Pons (tissue), 1 donor: ENCODE measurements at places on chromosomes 2 and 18.

DNA sequence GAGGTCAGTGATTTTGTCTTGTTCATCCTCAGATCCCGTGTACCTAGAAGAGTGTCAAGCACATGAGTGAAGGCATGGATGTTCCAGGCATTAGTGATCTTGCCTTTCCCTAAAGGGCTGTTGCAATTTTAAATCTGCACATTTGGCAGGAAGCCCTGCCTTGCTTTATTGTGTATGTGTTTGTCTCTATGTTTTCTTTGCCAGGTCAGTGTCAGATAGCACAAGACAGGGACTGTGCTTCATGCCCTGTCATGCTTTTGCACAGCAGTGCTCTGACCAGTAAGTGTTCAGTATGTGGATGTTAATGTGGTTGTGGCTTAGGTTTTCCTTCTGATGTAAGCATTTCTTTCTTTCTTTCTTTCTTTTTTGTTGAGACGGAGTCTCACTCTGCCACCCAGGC, 131.5 kb downstream of the RGPD3 start:
- no peak for DNase-seq

DNA sequence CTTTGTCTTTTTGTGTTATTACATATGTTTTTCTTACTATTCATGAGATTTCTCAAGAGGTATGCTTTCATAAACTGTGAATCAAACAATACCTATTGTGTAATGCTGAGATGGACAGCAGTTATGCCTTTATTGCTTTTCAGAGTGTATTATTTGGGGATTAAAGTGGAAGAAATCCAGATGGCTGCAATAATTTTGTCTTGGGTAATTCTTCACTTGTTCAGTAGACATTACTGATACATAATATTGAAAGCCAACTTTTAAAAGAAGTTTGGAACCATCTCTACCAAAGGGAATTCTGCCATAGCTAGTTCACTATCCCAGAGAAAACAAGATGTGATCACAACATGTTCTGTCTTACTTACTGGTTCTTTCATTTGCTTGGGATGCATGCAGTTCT, 253.4 kb upstream of the ZSWIM2 start:
- DNase-seq: no peak

DNA sequence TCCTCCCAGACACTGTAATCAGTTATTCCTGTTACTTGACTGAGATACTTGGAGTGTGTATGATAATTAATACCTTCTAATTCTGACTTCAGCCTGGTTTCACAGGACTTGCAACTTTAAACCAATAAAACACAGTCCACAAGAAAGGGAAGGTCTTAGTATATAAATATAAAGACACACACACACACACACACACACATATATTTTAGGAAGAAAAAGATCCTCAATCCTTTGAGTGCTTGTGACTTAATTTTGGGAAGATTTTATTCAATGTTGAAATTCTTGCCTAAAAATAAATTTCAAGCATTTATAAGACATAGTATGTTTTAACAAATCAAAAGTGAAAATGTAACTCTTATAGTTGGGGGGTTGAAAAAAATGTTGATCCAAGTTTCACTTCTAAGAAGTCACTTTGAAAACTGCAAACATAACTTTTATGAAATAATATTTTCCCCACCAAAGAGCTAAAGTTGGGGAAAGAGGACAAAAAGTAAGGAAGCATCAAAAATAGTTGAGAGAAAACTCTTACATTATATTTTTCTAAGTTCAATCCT, 824 bp upstream of the VPS54 start:
- no peak for DNase-seq

- DNase-seq: no peak
Measured at GRCh38 chr18:2971741-2972552, 41.0 kb downstream of the LPIN2 start.

DNA sequence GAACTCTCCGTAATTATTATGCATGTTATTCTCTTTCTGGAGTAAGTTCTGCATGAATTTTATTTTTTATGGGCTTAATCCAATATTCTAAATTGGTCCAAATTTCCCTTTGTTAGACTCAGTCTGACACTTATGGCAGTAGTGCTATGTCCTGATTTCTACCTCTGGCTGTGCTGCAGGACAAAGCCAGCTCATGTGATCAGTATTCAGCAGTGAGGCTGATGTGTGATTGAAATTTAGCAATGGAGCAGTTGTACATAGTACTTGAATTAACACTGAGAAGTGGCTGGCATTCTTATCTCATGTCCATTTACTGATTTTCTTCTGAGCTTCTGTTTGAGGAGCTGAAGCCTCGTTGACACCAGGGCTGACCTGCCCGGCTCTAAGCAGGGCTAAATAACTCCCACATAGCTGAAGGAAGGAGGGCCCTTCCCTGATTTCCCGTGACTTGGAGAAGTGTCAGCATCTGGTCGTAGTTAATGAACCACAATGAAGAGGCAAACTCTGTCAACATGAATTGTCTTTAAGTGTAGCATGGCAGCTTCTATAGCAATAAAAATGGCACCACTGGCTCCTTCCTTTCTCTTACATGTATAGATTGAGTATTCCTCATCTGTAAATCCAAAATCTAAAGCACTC, 159.0 kb upstream of the RASGRP3 start:
- DNase-seq: no peak

DNA sequence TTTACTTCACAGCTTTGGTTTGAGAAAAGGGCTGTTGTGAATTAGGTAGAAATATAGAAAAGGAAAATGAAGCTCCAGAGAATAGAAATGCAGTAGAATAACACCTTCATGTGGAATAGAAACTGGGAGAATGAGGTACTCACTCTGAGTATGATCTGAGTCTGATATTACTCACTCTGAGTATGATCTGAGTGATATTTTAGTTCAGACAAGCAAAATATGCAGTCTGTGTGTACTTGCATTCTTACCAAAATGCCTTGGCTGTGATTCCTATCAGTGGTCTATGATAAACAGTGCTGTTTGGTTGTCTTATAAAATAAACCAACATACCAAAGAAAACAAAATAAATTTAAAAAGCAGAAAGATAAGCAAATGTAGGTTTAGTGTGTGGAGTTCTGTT, 487.6 kb downstream of the THSD7B start:
- DNase-seq: no peak

DNA sequence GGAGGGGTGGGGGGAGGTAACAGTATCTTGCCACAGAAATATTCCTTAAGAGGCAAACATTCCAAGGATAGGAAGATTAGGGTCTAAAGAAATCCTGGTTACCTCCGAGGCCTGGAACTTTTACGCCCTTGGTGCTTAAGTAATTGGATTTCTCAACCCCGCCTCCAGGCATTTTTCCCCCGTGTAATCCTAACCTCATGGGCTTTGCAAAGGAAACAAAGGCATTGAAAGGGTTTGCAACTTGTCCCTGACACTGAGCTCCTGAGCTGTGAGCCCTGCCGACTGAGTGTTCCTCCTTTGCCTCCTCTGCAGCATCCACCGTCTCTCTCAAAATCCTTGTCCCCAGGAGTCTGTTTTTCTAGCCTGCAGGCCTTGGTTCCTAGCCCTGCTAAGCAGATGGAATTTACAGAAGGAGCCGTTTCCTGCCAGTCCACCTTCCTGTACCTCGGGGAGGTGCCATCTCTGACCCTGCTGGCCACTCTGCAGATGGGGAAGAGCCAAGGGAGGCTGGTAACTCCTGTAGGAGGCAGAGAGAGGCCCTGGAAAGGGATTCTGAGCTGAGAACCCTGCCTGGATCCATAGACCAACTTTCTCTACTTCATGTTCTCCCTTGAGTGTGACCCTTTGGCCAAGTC, 24.2 kb downstream of the TET3 start:
- no peak for DNase-seq

GRCh38 chr2:98522854-98523253, 78.2 kb downstream of the INPP4A start:
- no peak for DNase-seq

DNA sequence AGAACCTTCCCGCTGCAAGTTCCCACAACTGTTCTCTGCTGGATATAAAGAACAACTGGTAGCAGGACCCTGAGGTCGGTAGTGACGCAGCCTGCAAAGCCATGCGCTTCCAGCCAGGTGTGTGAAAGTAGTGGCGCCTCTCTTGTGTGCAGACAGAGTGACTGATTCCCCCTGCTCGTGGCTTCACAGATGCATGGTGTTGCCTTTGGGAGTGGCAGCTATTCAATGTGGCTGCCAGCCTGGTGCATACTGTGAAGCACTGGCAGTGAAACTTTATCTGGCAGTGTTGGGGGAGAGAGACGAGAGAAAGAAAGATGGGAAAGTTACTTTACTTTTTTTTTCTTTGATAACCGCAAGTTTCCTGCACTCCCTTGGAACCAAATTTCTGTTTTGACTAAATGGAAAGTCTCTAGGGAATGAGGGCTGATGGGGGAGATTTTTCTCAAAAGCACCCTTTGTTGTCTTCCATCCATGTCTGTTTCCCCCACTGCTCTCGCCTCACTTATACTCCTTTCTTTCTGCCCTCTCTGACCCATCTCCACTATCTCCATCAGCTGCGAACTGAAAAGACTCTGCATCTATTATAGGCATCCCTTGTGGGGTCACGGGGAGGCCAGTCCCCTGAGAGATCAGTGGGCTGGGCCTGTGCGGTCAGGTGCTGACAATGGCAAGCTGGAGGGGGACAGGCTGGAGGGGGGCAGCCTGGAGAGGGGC, 90.0 kb upstream of the TNP1 start:
- no peak for DNase-seq

DNA sequence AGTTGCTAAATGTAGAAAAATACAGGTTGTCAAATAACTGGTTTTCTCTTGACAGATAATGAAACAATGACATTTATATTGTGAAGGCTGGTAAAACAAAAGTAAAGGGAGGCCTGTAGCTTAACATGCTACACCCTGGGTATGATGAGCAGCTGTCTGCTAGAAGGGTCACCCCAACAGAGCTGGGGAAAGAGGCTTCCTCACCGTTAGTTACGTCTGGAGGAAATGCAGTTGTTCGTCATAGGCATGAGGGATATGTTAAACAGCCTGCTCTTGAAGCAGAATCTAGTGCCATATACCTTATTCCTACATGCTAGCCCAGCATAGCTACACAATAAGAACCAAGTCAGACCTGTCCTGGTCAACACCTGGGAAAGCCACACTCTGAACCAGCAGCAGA, 49.9 kb downstream of the LPIN2 start:
- no peak for DNase-seq

- no peak for DNase-seq
Measured at GRCh38 chr2:239466755-239467271, 66.0 kb upstream of the HDAC4 start.

GRCh38 chr2:240994171-240994896, 4.1 kb upstream of the SNED1 start:
- no peak for DNase-seq

- DNase-seq: peak; percentile 9
Measured at GRCh38 chr2:220335591-220335915, 708.1 kb downstream of the SLC4A3 start.

DNA sequence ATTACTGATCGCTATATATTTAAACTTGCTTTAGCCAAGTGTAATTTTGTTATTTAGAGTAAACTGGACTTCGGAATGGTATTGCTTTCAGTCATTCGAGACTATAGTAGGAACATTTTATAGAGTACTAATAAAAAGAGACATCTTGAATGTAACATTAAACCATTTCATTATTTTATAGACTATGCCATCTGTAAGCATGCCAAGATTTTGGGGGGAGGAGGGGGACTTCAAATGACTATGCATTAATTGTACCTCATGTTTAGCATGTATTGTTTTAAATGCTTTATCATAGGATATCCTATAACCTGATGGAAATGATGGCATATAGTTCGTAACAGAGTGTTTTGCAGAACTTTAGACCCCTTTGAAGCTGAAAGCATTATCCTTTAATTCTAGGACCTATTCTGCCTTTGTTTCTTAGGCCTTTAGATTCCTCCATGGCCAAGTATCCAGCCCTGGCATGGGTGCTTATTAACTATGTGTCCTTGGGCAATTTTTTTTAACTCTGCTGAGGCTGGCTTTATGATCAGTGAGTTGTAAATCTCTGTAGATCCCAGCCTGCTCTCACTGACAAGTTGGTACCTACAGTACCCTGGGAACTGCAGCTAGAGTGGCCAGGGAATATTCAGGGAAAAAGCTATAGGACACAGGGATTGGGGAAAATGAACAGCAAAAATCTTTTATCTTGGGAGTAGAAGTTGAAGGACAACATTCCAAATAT, 93.4 kb downstream of the PARD3B start:
- DNase-seq: no peak

GRCh38 chr2:201925056-201925455, 108.6 kb upstream of the FZD7 start:
- no peak for DNase-seq

GRCh38 chr2:39523308-39524044, 86.4 kb upstream of the MAP4K3 start:
- no peak for DNase-seq

DNA sequence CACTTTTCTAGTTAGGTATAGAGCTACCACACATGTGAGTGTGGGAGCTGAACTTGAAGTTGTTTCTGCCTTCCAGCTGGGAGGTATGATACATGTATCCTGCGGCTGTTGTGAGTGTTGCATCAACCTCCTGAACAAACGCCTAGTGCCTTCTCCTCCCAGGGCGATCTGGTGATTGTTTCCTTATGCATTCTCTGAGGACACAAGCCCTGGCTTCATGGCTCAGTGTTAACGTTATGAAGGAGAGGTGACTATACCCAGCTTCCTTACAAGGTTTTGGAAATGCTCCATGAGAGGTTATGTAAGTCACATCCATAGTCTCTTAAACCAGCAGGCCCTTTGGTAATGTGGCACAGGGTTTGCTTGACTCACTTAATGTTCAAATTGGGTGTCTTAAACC, 64.9 kb downstream of the SPRED2 start:
- no peak for DNase-seq

GRCh38 chr2:233022561-233022960, 9.5 kb upstream of the NGEF start:
- DNase-seq: no peak

DNA sequence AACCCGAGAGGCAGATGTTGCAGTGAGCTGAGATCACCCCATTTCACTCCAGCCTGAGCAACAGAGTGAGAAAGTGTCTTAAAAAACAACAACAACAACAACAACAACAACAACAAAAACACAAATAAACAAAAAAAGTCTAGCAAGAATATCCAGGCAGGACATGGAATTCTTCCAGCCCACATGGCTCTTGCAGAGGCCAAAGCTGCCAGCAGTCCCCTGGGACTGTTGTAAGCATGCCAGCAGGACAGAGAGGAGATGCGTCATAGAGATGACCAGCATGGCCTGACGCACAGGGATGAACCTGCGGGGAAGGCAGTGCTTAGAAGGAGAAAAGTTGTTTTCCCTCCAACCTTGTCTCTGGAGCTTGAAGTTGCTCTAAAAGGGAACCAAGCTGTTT, 182.3 kb upstream of the PGAP1 start:
- DNase-seq: peak; percentile 71

DNA sequence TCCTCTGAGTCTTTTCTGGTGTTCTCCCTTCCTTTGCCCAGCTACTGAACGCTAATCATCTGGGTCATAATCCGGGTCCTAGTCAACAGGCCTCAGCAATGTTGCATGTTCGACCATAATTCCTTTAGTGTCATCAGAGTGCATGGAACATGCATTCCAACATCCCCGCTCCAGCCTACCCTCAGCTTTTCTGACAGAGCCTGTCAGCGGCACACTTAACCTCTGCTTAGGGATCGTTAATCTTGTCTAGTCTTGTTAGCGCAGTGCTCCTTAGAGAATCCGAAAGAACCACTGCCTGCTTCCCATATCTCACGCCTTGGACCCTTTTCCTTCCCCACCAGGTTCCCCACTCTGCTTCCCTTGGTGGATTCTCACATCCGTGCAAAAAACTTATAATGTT, 767.9 kb upstream of the ID2 start:
- DNase-seq: no peak
